ENCODE measurements at places on chromosomes 7 and 10. TPM values are rescaled to one million over a fixed set of nuclear protein-coding genes. Genes with fewer than 3 reads are reported as not detected.

DNA sequence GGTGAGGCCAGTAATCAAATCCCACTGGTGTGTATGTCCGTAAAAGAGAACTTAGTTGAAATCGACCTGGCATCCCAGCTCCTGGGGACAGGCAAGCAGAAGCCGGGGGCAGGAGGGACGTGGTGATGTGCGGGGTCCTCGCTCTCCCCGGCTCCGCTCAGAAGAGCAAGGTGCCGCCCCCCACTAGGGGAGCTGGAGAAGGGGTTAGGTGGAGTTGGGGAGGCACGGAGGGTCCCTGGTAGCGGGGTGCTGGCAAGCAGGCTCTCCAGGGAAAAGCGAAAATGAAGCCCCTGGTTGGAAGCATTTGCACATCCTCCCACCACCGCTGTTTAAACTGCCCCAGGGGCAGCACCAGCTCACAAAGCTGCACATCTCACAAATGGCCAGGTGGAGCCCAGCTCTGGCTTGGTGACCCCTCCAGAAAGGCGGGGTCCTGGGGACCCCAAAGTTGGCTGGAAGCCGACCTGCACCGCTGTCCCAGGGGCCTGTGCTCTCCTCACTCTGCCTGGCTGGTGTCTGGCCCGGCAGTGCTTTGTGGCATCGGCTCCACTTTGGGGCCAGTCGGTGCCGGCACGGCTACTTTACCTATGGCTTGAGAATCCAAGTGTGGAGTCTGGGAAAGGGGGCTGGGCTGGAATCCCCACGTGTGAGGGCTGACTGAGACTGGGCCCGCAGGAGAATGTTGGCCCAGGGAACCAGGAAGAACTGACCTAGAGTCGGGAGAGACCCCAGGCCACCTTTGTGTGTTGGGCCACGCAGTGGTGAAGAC lies 2.9 kb upstream of the CFAP46 start:
- DNase-seq: no peak
- no peaks in the 10 kb centered on the region for H3K36me3 ChIP-seq
- H3K27ac ChIP-seq: no peak overlapping the region
- H3K4me3 ChIP-seq: no peak overlapping the region
- peaks cover 5% of the 10 kb centered on the region for H3K27me3 ChIP-seq

GRCh38 chr10:133068111-133069032 lies 19.4 kb upstream of the ADGRA1 start:
- H3K4me3 ChIP-seq: no peak overlapping the region
- no peak for DNase-seq
- H3K27me3 ChIP-seq: no peaks in the 10 kb centered on the region
- no peaks in the 10 kb centered on the region for H3K4me1 ChIP-seq

DNA sequence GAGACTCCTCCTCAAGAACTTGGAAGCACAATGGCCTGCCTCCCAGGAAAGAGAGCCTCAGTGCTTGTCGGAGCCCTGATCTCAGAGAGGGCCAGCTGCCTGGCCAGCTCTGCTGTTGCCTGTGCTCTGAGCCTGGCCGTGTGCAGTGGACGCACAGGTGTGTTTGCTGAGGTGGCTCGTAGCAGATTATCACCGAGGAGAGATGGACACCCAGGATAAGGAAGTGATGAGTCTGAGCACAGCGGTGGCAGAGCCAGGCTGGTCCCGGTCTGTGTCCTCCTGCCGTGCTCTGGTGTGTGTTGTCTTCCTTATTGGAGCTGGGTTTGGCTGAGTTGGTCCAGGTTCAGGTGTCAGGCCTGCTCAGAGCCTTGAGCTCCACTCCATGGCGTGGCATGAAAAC lies 208.5 kb downstream of the EBF3 start:
- DNase-seq: no peak
- no peak overlapping the region for H3K27ac ChIP-seq
- no peaks in the 10 kb centered on the region for H3K4me1 ChIP-seq
- H3K36me3 ChIP-seq: peaks cover 8% of the 10 kb centered on the region

The DYNC1I1 gene
- polyA plus RNA-seq: 0.17 TPM

All from IMR-90 (cell line).